ENCODE measurements at places on chromosomes 2 and 18. TPM values are rescaled to one million over a fixed set of nuclear protein-coding genes. Genes with fewer than 3 reads are reported as not detected.
A peak's percentile ranks its signal among the peaks of the same experiment; 100 is the strongest.

CHRND gene
- 83.7 TPM for total RNA-seq

VWC2L gene
- total RNA-seq, result not detected

MC5R gene
- total RNA-seq, result 2.9 TPM

APOB gene
- 0.35 TPM for total RNA-seq

UPP2 gene
- not detected for total RNA-seq

ZNF142 gene
- total RNA-seq, result 7.0 TPM

CAPG gene
- 44.6 TPM for total RNA-seq

MPP4 gene
- 0.18 TPM for total RNA-seq

TRIB2 gene
- total RNA-seq, result 36.1 TPM

DNA sequence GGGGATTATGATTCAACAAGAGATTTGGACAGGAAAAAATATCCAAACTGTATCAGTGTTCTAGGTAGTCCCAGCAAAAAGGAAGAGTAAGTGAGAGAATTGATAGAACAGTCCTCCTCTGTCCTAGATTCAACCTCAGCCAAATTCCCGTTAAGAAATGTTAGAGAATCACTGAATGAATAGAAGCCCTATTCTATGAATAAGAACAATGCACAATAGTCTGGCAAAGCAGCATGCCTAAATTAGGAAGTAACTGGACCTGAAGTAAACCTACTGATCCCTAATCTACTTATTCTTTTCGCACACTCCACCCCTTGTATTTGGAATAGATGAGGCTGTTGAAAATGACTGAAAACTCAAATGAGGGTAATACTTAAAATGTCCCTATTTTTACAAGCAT, 1665.5 kb downstream of the LRP1B start:
- no peaks in the 10 kb centered on the region for H3K27me3 ChIP-seq
- H3K4me3 ChIP-seq, result no peak overlapping the region
- H3K36me3 ChIP-seq, result no peaks in the 10 kb centered on the region
- DNase-seq, result no peak
- no peak overlapping the region for H3K27ac ChIP-seq

- H3K27me3 ChIP-seq, result no peaks in the 10 kb centered on the region
- no peak for DNase-seq
- H3K36me3 ChIP-seq, result no peaks in the 10 kb centered on the region
- H3K4me1 ChIP-seq, result peaks cover 14% of the 10 kb centered on the region
- no peak overlapping the region for H3K27ac ChIP-seq
Observed at GRCh38 chr18:58300867-58301266, 256.8 kb downstream of the NEDD4L start.

DNA sequence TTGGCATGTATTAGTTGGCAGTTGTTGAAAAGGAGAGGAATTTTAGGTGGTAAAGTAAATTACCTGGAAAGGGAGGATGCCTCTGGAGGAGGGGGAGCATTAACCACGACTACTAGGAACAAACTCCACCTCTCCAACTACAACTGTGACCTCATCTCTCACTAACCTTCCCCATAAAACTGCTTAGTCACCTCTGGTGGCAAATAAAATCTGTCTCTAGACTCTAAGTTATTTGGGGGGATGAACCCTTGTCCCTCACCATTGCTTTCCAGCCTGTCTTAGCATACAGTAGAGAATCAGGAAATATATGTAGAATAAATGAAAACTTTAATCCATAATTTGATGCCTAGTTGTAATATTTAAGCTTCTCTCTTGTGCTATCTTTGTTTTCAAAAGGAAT, 27.6 kb upstream of the MYO1B start:
- no peaks in the 10 kb centered on the region for H3K27me3 ChIP-seq
- H3K4me3 ChIP-seq, result no peak overlapping the region
- no peak for DNase-seq
- no peaks in the 10 kb centered on the region for H3K36me3 ChIP-seq
- H3K27ac ChIP-seq, result no peak overlapping the region

GRCh38 chr2:109143214-109144187, 14.5 kb downstream of the SH3RF3 start:
- H3K27ac ChIP-seq, result no peak overlapping the region
- H3K4me1 ChIP-seq, result peaks cover 8% of the 10 kb centered on the region
- no peaks in the 10 kb centered on the region for H3K36me3 ChIP-seq
- no peak for DNase-seq
- H3K27me3 ChIP-seq, result peaks cover 6% of the 10 kb centered on the region
- no peak overlapping the region for H3K4me3 ChIP-seq

GRCh38 chr18:50127516-50128210, 67.3 kb downstream of the MYO5B start:
- H3K4me1 ChIP-seq, result no peaks in the 10 kb centered on the region
- no peak overlapping the region for H3K27ac ChIP-seq
- no peak overlapping the region for H3K4me3 ChIP-seq
- H3K36me3 ChIP-seq, result no peaks in the 10 kb centered on the region

DNA sequence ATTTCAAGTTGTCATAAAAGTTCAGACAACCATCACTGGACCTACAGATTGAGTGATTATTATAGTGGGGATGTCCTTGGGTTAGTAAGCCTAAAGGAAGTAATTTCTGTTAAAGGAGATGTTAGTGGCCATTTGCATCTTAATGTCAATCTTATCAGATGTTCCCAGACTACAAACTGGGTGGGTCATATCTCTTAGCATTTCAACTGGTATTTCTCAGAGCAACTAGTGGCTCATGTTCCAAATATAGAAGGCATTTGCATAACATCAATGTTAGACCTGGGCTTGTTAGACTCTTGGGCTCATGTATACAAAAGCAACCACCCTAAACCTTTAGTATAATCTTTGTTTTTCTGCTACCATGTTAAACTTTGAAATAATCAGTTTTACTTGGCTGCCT, 17.9 kb downstream of the PLEKHA3 start:
- H3K27ac ChIP-seq, result no peak overlapping the region
- no peak overlapping the region for H3K4me3 ChIP-seq
- DNase-seq, result no peak
- H3K36me3 ChIP-seq, result peaks cover 35% of the 10 kb centered on the region
- H3K4me1 ChIP-seq, result no peaks in the 10 kb centered on the region

- peaks cover 4% of the 10 kb centered on the region for H3K36me3 ChIP-seq
- peaks cover 11% of the 10 kb centered on the region for H3K4me1 ChIP-seq
- peak overlapping the region; percentile 93 for H3K4me3 ChIP-seq
- peak; percentile 19 for DNase-seq
- H3K27me3 ChIP-seq, result no peaks in the 10 kb centered on the region
- H3K27ac ChIP-seq, result peak overlapping the region; percentile 98
Observed at GRCh38 chr2:113891265-113891959, 1.5 kb downstream of the ACTR3 start.

DNA sequence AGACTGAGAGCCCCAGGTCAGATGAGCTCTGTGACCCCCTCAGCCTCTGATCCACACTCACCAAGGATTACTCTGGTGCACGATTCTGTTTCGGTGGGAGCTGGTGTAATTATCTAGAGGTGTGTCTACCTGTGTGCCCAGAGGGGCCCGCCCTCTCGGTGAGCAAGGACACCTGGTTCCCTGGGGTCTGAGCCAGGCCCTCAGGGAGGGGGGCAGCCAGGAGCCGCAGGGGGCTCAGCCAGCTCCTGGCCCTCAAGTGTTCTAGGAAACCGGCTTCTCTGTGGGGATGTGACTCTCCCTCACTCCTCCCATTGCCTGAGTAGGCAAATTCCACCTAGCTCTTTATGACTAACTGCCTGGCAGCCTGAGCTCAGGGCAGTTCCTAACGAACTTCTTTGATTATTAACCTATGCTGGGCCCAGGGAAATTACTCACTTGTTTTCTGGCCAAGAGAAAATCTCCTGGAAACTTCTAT, 17.4 kb downstream of the AGAP1 start:
- DNase-seq, result no peak
- no peak overlapping the region for H3K4me3 ChIP-seq
- peak overlapping the region; percentile 15 for H3K27ac ChIP-seq

- DNase-seq, result peak; percentile 20
- no peaks in the 10 kb centered on the region for H3K27me3 ChIP-seq
- H3K27ac ChIP-seq, result no peak overlapping the region
- H3K36me3 ChIP-seq, result peaks cover 17% of the 10 kb centered on the region
Observed at GRCh38 chr2:161208527-161209139, 48.4 kb downstream of the TANK start.

- H3K36me3 ChIP-seq, result no peaks in the 10 kb centered on the region
- no peak for DNase-seq
- H3K4me1 ChIP-seq, result no peaks in the 10 kb centered on the region
- H3K27me3 ChIP-seq, result no peaks in the 10 kb centered on the region
- H3K27ac ChIP-seq, result no peak overlapping the region
Observed at GRCh38 chr2:7766088-7766722, 849.0 kb downstream of the RNF144A start.

DNA sequence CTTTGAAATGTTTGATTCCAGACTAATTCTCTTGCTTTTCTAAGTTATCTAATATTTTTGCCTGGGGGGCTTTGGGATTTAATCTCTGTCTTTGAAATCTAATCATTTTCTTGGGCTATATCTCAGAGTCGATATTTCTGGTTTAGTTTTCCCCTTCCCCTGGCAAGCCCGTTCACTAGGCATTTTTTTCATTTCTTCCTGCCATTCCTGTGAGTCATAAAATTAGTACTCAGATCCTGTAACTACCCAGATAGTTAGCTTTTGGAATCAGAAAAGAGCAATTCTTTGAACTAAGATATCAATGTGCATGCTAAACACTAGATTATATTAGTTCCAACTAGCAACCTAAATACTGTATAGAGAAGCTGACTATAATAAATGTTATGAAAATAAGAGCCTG, 29.4 kb upstream of the RNF149 start:
- DNase-seq, result no peak
- H3K27ac ChIP-seq, result no peak overlapping the region
- no peaks in the 10 kb centered on the region for H3K27me3 ChIP-seq
- no peaks in the 10 kb centered on the region for H3K36me3 ChIP-seq
- peaks cover 3% of the 10 kb centered on the region for H3K4me1 ChIP-seq
- H3K4me3 ChIP-seq, result no peak overlapping the region

DNA sequence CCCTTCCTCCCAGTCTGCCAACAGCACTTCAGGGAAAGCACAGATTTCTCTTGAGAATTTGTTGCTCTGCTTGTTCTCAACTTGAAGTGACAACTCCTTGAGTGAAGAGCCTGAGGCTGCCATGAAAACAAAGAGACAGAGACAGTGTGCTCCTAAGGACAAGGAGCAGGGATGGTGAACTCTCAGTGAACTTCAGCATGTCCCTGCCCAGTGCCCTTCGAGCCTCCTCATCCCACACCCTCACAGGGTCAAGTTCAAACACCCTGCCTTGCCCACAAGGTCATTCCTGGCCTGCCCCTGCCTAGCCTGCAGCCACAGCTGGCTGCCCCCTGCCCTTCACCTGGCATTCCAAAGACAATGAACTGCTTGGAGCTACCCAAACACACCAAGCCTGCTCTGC, 343.5 kb upstream of the KLHL29 start:
- DNase-seq, result no peak
- no peak overlapping the region for H3K4me3 ChIP-seq
- no peaks in the 10 kb centered on the region for H3K36me3 ChIP-seq
- H3K27me3 ChIP-seq, result no peaks in the 10 kb centered on the region
- H3K27ac ChIP-seq, result peak overlapping the region; percentile 86

GRCh38 chr2:82667491-82667890, 1791.6 kb downstream of the SUCLG1 start:
- H3K4me3 ChIP-seq, result no peak overlapping the region
- no peaks in the 10 kb centered on the region for H3K4me1 ChIP-seq
- no peaks in the 10 kb centered on the region for H3K36me3 ChIP-seq
- no peaks in the 10 kb centered on the region for H3K27me3 ChIP-seq
- peak; percentile 79 for DNase-seq

DNA sequence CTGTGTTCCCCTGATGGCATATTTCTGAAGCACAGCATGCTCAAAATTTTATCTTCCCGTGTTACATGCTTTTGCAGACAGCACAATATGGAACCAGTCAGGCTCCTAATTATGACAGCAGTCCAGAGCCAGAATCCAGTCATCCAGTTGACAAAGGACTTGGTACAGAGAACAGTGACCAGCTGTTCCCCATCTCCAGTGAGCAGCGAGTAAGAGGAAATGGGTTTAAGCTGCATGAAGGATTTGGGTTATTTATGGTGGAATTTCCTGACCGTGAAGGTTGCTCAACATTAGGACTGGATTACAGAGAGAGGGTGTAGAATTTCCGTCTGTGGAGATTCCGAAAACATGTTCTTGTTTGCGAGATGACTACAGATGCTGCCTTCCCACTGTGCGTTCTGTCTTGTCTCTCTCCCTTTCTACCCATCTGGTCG, 24.4 kb downstream of the SGPP2 start:
- peak; percentile 85 for DNase-seq
- no peaks in the 10 kb centered on the region for H3K36me3 ChIP-seq
- no peak overlapping the region for H3K27ac ChIP-seq
- H3K4me3 ChIP-seq, result no peak overlapping the region
- peaks cover 36% of the 10 kb centered on the region for H3K27me3 ChIP-seq

DNA sequence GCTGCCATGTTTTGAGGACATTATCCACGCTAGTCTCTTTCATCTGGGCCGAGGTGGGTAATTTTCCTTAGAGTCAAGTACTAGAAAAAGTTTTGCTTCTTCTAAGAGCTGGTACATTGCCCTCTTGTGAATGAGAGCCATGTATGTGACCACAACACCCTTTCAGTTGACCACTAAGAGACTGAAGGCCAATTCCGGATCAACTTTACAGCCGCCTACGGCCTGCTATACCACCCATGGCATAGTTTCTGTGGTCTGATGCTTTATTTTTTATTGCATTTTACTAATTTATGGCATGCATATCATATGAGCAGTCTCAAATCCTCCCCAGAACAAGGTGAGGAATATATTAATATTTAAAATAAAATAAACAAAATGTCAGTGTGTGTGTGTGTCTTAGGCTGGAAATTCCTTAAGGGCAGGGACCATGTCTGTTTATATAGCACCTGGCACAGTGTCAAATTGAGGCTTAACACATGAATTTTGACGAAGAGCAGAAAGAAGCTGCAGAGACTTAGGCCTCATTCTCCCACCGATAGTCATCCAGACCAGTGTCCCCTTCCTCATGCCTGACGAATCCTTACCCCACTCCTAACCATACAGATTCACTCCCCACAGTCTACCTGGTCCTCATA, 35.4 kb downstream of the PSD4 start:
- no peak overlapping the region for H3K4me3 ChIP-seq
- H3K4me1 ChIP-seq, result peaks cover 23% of the 10 kb centered on the region
- no peaks in the 10 kb centered on the region for H3K27me3 ChIP-seq
- H3K36me3 ChIP-seq, result no peaks in the 10 kb centered on the region
- DNase-seq, result no peak

DNA sequence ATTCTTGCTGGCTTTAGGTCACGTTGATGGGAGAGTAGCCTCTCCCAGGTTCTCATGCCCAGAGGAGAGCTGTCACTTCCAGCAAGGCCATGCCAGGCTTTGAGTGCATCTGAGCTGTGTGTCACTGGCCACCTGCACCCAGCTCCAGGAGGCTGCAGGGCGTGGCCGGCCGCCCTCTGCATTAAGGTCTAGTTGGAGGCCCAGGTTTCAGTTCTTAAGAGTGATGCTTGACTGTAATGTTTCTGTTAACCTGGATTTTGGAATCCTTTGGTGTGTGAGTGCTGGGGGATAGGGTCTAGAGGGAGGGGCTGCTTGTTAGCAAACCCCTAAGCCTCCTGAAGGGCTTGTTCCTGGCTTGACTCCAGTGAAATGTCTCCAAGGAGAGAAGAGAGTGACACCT, 140.1 kb downstream of the ACOXL start:
- H3K27ac ChIP-seq, result no peak overlapping the region
- H3K4me1 ChIP-seq, result peaks cover 7% of the 10 kb centered on the region
- DNase-seq, result no peak
- H3K36me3 ChIP-seq, result no peaks in the 10 kb centered on the region
- H3K4me3 ChIP-seq, result no peak overlapping the region
